Ascending aorta (tissue), 2 donors: ENCODE measurements at places on chromosomes 7 and 10. TPM values are rescaled to one million over a fixed set of nuclear protein-coding genes. Genes with fewer than 3 reads are reported as not detected.
A peak's percentile ranks its signal among the peaks of the same experiment; 100 is the strongest.

Gene EPHA1
- total RNA-seq, result not detected

Gene MSMB
- not detected for total RNA-seq

Gene CPA2
- not detected for total RNA-seq

DNA sequence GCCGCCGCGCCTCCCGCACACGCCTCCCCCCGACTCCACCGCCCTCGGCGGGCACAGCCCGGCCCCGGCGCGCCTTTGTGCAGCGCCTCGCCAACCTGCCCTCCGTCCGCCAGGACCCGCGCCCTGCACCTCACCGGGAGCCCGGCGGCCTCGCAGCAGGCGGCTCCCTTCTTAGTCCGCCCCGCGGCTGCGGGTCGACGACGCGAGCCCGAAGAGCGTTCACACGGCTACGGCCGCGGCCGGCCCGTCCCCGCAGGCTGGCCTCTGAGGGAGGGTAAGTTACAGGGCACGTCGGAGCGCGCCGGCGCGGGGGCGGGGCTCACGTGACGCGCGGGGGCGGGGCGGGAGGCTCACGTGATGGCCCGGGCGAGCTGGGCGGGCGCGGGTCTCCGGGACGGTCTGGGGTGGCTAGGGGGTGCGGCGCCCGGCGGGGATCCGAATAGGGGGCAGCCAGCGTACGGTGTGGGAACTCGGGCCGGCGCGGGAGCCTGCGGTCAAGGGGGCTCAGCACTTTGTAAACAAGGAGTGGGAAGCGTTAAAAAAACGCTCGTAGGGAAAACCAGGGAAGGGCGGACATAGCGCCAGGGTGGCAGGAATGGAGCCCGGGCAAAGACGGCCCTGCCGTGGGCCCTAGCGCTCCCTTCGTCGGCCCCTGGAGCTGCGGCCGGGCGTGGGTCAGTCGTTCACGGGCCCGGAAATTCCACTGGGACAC, at the start of gene ARHGAP12:
Gene ARHGAP12 (minus strand): TSS at position 283 of the 712 bp plus-strand sequence. CDS start 19,976 bp downstream, outside the sequence.
- H3K4me3 ChIP-seq, result peak within 1 kb of the TSS; percentile 98
- peaks cover 19% of the 10 kb centered on the region for H3K4me1 ChIP-seq
- H3K27ac ChIP-seq, result peak within 1 kb of the TSS; percentile 95

Gene MRLN
- not detected for total RNA-seq
